ENCODE measurements at places on chromosomes 4 and X.
A peak's percentile ranks its signal among the peaks of the same experiment; 100 is the strongest.

- no peak overlapping the region for H3K27ac ChIP-seq
- DNase-seq: no peak
- H3K27me3 ChIP-seq: no peaks in the 10 kb centered on the region
- H3K4me3 ChIP-seq: no peak overlapping the region
- no peaks in the 10 kb centered on the region for H3K36me3 ChIP-seq
Measured at GRCh38 chr4:98485816-98486345, 172.5 kb downstream of the TSPAN5 start.

DNA sequence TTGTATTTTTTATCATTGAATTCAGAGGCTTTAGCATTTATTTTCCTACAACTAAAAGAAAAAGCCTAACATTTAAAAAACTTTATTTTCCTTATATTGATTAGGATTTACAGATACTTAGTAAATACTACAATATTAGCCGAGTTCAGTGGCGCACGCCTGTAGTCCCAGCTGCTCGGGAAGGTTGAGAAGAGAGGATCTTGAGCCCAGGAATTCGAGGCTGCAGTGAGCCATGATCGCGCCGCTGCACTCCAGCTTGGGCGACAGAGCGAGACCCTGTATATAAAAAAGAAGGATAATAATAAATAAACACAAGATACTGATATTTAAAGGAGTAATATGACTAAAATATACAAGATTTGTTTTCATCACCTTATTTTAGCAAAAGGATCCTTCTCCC is 681 bp upstream of the UPF3B start:
- DNase-seq: peak; percentile 21
- no peaks in the 10 kb centered on the region for H3K27me3 ChIP-seq
- peak overlapping the region; percentile 67 for H3K27ac ChIP-seq
- H3K4me1 ChIP-seq: no peaks in the 10 kb centered on the region

GRCh38 chrX:46204721-46205422 is 340.3 kb downstream of the ZNF674 start:
- H3K4me1 ChIP-seq: no peaks in the 10 kb centered on the region
- no peaks in the 10 kb centered on the region for H3K27me3 ChIP-seq
- no peak for DNase-seq

DNA sequence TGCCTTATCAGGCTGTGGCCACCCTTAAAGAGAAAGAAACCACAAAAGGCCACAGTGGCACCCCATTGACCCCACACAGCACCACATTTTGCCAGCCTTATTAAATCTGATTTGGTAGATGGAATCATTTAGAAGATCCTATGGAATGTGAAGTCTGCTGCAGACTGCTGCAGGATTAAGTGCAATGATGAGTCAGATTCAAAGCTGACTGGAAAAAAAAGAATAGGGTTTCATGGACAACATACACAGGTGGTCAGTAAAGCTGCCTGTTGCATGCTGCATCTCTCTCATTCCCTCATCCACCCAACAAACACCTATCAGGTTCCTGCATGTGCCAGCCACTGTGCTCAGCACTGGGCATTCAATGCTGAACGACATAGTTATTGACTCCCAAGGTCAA is 56.6 kb downstream of the CHST7 start:
- no peak for DNase-seq
- H3K27ac ChIP-seq: no peak overlapping the region
- H3K27me3 ChIP-seq: no peaks in the 10 kb centered on the region
- H3K36me3 ChIP-seq: no peaks in the 10 kb centered on the region
- H3K4me1 ChIP-seq: peaks cover 20% of the 10 kb centered on the region
- H3K4me3 ChIP-seq: no peak overlapping the region

- no peak for DNase-seq
- H3K4me3 ChIP-seq: no peak overlapping the region
- no peaks in the 10 kb centered on the region for H3K27me3 ChIP-seq
- peaks cover 30% of the 10 kb centered on the region for H3K4me1 ChIP-seq
- H3K27ac ChIP-seq: peak overlapping the region; percentile 88
Measured at GRCh38 chr4:40405193-40405592, 70.1 kb downstream of the CHRNA9 start.

DNA sequence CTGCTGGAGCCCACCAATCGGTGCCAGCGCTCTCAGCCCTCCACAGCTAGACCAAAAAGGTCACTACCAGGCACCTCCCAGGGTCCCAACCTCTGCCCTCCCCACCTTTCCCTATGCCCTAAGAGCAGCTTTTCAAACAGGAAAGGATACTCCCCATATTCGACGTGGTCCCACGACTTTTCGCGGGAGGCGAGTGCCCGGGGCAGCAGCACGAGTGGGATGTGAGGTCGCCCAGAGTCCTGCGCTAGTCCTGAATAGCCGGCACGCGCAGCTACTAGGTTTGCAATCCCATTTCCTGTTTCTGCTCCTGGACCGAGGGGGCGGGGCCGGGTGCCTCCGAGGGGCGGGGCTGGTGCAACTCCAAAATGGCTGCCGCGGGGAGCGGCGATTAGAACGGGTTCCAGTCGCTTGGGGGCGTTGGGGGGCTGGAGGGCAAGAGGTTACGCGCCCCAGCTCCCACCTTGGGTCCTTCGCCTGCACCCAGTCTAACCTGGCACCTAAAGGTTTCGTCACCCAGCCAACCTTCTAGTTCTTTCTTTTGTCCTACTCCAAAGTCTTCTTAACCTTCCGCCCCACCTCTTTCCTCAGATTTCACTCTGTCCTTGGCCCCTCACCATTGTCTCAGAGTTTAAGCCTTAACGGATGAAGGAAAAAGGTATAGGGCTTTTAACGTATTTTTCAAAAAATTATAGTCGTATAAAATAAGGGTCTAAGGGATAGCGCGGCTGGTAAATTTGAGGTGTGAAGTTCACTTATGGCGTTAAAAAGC is 85.0 kb upstream of the TENT5D start:
- H3K36me3 ChIP-seq: no peaks in the 10 kb centered on the region
- no peaks in the 10 kb centered on the region for H3K27me3 ChIP-seq
- peak; percentile 67 for DNase-seq
- no peaks in the 10 kb centered on the region for H3K4me1 ChIP-seq
- H3K27ac ChIP-seq: no peak overlapping the region

- DNase-seq: no peak
- no peak overlapping the region for H3K4me3 ChIP-seq
- H3K36me3 ChIP-seq: no peaks in the 10 kb centered on the region
- no peak overlapping the region for H3K27ac ChIP-seq
Measured at GRCh38 chr4:98862371-98862770, 66.6 kb downstream of the EIF4E start.

GRCh38 chr4:111334361-111334760 is 711.5 kb upstream of the PITX2 start:
- H3K4me3 ChIP-seq: no peak overlapping the region
- no peaks in the 10 kb centered on the region for H3K27me3 ChIP-seq
- no peaks in the 10 kb centered on the region for H3K36me3 ChIP-seq
- no peak for DNase-seq
- peaks cover 6% of the 10 kb centered on the region for H3K4me1 ChIP-seq

Data from thyroid gland (tissue), 4 donors.